Tongue (tissue), 3 donors: ENCODE measurements at places on chromosomes 3 and 15. TPM values are rescaled to one million over a fixed set of nuclear protein-coding genes. Genes with fewer than 3 reads are reported as not detected.
A peak's percentile ranks its signal among the peaks of the same experiment; 100 is the strongest.

MSL2 gene
- total RNA-seq, result 29.3 TPM

DNA sequence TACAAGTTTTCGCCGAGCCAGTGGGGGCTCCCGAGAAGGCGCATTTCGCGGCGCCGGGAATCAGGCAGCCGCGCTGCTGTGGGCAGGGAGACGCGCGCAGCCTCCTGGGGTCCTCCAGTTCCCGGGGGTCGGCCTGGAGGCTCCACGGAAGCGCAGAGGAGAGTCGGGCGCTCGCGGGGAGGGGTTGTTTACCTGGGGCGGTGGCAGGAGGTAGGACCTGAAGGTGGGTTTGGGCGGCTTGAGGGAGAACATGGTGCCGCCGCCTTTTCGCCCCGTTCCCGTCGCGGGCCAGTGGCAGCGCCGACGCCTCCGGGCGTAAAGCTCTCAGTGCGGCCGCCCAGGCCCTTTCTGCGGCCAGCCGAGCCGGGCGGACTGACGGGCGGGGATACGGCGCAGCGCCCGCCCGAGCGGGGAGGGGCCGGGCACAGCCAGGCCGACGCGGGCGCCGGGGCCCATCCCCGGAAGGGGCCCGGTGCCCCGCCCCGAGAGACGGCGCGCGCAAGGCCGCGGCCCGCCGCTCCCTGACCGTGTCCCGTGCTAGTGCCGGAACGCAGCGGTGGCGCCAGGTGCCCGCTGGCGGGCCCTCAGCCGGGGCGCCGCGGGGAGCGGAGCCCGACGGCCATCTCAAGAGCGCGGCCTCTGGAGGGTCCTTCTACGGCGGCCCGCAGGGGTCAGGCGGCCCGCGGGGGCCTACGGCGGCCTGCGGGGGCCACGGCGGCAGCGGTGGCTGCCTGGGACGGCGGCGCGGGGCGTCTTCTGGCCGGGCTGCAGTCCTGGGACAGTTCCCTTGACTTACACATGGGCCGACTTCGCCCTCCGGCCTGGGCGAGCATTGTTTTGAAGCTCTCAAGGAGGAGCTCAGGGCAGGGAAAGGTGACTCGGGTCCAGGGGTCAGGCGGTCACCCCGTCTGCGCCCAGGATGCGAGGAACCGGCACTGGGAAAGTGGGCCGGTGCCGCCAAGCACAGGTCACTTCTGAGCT is at the start of gene MTMR10:
MTMR10 (minus strand) TSS at position 374 of the 981 bp plus-strand sequence; CDS start at position 252, 122 bp downstream.
- DNase-seq, result peak; percentile 88

DNA sequence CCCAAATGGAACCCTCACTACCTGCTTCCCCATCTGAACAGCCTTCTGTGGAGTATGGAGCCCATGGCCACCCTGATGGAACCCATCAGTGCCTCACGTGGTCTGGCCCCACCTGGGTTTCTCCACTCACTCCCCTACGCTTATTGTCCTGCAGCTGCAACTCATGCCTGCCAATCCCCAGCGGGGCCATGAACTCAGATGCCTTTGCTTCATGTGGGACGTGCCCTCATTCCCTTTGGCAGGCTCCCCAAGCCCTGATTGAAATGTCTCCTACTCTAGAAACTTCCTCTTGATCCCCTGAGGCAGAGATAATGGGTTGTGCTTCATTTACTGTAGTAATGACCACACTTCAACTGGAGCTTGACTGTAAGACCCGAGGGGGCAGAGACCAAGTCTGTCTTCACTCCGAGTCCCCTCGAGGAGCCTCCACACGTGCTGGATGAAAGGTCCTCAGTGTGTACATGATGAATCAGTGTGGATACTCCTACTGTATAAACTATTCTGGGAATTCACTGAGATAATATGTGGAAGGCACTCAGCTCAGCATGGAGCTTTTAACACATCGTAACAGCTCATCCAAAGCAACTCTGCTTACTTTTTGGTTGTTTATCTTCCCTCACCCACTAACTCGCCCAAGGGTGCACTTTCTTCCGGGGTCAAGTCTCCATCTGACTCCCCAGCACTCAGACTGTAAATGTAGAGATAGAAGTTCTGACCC is 232.8 kb upstream of the BHLHE40 start:
- DNase-seq, result no peak

ANKRD34C gene
- total RNA-seq, result 0.21 TPM

FAM43A gene
- total RNA-seq, result 19.9 TPM

GRCh38 chr3:89494734-89495133 is 387.3 kb downstream of the EPHA3 start:
- no peak for DNase-seq

DNA sequence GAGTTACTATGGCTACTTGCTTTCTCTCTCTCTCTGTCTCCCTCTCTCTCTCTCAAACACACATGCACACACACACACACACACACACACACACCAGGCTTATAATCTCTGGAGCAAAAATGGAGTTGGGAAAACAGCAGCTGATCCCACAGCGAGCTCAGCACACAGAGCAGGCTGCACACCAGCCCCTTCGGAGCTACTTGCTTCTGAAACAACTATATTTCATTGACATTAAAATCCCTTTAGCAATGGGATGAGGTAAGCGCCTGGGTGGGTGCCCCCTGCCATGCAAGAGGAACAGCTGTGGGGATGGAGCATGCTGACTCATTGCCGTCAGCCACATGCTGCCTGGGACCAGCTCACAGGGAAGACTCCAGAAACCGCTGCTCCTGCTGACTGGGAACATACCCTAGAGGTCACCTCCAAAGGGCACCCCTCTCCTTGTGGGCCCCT is 45.7 kb downstream of the B3GNT5 start:
- DNase-seq, result peak; percentile 88

- no peak for DNase-seq
Observed at GRCh38 chr3:43950775-43951174, 260.0 kb downstream of the ABHD5 start.

GOLGA8G gene
- not detected for total RNA-seq

GRCh38 chr3:94359996-94360395 is 297.1 kb downstream of the NSUN3 start:
- DNase-seq, result no peak
